ENCODE measurements at places on chromosomes 13 and 19. TPM values are rescaled to one million over a fixed set of nuclear protein-coding genes. Genes with fewer than 3 reads are reported as not detected.

ANGPTL8 gene
- total RNA-seq: not detected

C19orf81 gene
- 1.6 TPM for total RNA-seq

DNA sequence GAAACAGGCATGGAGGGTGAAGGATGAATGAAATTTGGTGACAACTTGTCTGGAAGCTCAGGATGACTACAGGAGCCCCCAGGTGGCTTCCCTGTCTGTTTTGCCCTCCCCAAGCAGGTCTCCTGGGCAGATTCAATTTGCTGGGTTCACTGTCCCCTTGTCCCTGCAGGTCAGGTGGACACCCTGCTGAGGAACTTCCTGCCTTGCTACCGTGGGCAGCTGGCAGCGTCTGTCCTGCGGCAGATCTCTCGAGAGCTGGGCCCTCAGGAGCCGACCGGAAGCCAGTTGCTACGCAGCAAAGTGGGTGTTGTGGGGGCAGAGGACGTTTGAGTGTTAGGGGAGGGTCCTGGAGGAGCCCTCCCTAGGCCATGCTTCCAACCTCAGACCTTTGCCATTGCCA, 19.1 kb downstream of the PGLS start:
- no peak for DNase-seq

- peak; percentile 82 for DNase-seq
Observed at GRCh38 chr19:33080761-33081681, at the start of gene GPATCH1. Gene GPATCH1, plus strand, starts transcription at chr19:33081181. Its CDS starts 13 bp downstream, at chr19:33081194.

DNA sequence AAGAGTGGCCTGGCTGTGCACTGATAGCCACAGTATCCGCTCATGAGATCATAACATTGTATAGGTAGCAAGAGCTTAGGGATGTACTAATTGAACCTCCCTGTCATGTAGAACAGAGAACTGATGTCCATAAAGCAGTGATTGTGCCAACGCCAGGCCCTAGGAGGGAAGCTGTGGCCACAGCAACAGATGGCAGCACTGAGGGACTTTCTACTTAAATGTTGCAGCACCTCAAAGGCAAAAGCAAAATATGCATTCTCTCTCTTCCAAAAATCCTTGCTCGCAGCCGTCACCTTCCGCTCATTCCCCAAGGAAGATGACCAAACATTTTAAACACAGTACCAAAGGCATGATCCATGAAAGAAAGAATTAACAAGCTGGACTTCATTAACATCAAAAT, 32.3 kb downstream of the COL4A1 start:
- DNase-seq: no peak

- no peak for DNase-seq
Observed at GRCh38 chr19:5058521-5059212, 89.8 kb downstream of the KDM4B start.

DNA sequence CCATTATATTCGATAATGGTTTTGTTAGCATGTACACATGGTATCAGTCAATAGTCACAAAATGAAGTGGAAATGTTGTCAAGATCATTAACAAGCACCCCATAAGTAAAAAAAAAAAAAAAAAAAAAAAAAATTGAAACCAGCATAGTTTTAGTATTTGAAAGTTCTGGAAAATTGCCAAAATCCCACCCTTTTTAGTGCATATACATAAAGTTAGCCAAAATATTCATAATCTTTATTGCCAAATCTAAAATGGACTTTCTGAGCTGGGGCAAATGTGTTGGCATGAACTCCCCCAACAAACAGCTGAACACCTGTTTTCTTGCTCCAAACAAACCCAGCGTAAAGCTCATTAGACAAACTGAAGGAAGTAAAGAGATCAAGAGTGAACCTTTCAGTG, 73.9 kb downstream of the MZT1 start:
- DNase-seq: no peak
